CD4-positive, alpha-beta memory T cell (primary cell): ENCODE measurements at places on chromosomes 7 and 10.

DNA sequence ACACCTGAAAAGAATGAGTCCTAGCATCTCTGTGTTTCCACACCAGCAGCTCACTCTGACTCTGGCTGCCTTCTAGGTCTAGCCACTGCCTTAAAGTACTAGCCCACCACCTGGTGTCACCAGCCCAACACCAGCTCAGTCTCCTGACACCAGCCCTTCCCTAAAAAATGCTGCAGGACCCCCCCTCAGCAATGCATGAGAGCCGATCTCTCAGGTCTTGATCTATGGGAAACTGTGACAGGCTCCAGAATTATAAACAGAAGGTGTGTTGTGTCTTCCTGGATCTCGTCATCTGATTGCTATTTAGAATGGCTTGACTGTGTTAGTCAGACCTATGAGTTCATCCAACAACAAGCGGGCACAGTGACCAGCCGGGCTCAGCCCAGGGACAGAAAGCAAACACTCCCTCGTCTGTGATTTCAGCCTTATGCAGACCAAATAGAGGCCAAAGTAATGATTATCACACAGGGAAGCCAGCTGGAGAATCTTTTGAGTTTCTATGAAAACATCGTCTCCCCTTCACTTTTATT, 66.6 kb downstream of the CUBN start:
- DNase-seq, result no peak

- DNase-seq, result peak; percentile 52
These were observed 17.6 kb downstream of the ZDHHC16 start for GRCh38 chr10:97463363-97464132.

- DNase-seq, result no peak
These were observed 14.5 kb downstream of the ITPRIP start for GRCh38 chr10:104323760-104324201.

DNA sequence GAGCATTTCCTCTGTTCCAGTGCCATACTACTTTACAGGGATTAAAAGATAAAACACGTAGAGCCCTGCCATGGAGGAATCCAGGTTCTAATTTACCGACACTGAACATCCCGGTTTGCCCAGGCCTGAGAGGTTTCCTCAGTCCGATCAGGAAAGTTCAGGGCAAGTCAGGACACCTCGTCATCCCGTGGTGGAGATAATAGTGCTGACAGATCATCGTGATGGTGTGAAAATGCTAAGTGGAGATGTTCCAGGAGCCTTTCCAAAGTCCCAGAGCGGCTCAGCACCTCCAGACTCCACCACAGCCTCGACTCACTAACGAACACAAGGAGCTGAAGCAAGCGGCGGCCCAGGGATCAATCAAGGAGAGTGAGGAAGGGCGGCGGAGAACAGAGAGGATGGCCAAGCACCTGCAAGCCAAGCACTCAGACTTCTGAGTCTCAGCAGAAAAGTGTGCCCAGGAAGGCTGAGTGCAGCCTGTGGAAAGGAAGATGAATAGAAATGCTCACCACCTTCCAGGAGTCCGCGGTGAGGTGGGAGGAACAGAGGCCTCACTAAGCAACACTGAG, 103.7 kb upstream of the VWC2 start:
- no peak for DNase-seq

GRCh38 chr7:103902917-103903316, 86.5 kb downstream of the RELN start:
- no peak for DNase-seq

- no peak for DNase-seq
These were observed 14.3 kb downstream of the GRK5 start for GRCh38 chr10:119221666-119222065.

DNA sequence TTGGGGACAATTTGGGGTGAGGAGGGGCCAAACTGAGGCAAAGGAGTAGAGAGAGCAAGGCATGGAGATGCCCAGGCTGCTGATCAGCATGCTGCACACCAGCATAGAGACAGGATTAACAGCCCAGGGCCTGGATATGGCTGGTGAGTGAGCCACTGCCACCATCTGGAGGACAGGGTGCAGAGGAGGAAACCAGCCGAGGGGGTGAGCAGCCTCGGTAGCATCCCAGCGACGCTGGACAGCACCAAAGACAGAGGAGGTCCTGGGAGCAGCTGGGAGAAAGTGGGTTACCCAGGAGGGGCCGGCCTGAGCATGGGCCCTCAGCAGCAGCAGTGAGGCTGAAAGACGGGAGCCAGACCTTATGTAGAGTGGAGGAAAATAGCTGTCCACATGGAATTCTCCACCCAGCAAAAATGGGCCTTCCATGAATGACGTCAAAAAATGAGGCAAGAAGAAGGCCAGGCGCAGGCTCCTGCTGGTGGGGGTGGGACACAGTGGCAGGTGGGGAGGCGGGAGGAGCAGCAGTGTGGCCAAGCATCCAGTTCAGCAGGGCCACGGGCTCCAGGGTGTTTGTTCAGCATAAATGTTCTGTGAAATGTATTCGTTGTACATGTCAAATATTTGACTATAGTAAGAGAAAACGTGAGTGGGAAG, 16.7 kb downstream of the RET start:
- no peak for DNase-seq

GRCh38 chr10:11114269-11114668, 96.6 kb downstream of the CELF2 start:
- DNase-seq, result no peak

DNA sequence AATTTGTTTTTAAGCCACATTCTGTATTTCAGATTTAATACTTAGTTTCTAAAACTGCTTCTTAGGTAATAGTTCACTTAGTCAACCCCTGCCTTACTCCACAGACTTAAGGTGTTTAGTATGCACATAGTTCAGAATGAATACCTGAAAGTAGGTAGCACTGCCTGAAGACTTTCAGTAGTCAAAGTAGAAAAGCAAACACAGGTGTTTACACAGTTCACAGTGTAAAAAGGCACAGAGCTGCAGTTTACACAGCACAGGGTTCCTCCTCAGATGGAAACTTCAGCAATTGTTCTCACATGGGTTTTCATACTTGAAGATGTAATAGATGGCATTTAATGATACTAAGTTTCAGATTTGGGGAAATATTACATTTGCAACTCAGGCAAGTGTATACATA, 3.1 kb upstream of the PKD1L1 start:
- DNase-seq, result no peak

- no peak for DNase-seq
These were observed 60.4 kb downstream of the ANKIB1 start for GRCh38 chr7:92306153-92306552.

DNA sequence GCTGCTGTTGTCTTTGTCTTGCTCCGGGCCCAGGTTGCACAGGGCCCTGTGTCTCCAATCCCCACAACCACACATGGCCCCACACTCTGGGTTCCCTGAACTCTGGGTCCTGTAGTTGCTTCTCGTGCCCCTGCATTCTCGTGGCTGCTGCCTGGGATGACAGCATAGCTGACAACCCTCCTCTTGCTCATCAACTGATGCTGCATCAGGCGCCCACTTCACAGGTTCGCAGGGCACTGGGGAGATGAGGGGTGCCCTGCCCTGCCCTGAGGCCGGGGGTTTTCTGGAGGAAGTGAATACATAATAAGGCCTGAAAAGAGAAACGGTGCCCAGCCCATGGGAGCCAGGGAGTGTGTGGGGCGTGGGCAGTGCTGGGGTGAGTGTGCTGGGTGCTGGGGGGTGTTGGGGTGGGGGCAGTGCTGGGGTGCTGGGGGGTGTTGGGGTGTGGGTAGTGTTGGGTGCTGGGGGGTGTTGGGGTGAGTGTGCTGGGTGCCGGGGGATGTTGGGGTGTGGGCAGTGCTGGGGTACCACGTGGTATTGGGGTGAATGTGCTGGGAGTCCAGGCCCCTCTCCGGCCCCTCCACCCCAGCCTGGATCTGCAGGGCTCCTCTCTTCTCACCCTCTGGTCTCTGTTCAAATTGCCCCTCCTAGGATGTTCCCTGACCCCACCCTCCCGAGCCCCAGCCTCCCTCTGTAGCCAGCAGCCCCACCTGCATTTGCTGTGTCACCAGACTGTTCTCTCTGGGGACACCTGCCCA, 2.0 kb upstream of the MTG1 start:
- DNase-seq, result peak; percentile 59

DNA sequence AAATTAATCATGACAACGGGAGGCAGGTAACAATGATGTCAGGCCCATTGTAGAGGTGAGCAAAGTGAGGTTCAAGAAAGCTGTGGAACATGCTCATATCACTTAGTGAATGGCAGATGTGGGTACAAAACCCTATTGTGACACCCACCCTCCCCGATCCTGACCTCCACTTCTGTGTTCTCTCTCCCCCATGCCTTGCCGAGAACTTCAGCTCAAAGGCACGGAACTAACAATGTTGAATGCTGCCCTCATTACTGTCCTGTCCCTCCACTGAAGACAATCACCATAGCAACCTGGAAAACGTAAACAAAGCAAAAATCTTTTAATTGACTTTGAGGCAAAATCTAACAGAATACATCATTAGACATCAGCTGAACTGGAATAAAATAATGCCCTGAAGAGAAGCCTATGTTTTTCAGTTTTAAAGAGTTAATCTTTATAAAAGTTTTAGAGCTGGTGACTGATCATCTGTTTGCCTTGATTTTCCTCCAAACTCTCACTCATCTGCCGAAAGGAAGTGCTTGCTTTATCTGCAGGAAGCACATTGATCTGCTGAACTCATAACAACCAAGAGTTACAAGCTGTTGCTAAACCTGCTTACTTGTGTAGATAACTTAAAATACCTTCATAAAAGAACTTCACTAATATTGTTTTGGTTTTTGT, 133.6 kb downstream of the CUBN start:
- DNase-seq, result peak; percentile 27

GRCh38 chr7:50591480-50592438, 26.6 kb upstream of the DDC start:
- no peak for DNase-seq

- DNase-seq, result no peak
These were observed 20.9 kb downstream of the IFT22 start for GRCh38 chr7:101300465-101301376.

GRCh38 chr10:23192712-23193434, 761 bp downstream of the PTF1A start:
- DNase-seq, result no peak

DNA sequence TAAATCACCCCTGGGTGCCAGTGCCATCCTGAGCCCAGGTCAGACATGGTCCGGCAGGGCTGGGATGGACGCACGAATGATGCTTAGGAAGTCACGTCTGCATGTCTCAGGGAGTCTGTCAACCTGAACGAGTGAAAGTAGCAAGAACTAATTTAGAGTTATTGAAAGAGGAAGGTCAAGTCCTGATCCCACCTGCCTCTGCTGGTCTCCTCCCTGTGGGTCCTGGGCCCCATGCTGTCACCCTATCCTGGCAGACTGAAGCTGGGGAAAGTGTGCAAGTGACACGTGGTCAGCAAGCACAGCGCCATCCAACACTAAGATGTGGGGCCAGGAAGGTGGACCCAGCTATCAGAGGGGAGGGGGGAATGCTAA, 26.1 kb upstream of the GRID1 start:
- DNase-seq, result no peak

- no peak for DNase-seq
These were observed 411.8 kb downstream of the SDK1 start for GRCh38 chr7:3712841-3713240.

GRCh38 chr10:36872702-36873393, 252.6 kb upstream of the ANKRD30A start:
- no peak for DNase-seq

DNA sequence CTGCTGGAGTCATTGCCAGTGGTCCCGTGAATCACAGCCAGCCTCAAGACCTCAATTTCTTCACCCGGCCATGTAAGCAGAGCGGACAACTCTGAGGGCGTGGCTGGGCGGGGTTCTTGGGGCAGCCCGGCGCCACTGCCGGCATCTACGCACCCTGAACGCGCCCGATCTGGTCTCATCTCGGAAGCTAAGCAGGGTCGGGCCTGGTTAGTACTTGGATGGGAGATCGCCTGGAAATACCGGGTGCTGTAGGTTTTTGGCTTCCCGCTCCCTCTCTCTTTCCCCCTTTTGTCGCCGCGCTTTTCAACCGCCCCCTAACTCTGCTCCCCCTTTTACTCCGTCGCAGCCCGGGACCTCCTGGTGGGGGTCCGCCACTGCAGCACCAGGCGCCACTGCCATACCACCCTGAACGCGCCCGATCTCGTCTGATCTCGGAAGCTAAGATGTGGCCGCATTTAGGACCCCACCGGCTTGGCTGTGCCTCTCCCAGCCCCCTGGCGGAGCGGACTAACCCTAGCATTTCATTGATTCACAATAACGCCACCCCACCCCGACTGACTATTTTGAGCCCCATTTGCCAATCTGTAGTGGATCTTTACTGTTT, 25.3 kb downstream of the GARIN1A start:
- peak; percentile 39 for DNase-seq

DNA sequence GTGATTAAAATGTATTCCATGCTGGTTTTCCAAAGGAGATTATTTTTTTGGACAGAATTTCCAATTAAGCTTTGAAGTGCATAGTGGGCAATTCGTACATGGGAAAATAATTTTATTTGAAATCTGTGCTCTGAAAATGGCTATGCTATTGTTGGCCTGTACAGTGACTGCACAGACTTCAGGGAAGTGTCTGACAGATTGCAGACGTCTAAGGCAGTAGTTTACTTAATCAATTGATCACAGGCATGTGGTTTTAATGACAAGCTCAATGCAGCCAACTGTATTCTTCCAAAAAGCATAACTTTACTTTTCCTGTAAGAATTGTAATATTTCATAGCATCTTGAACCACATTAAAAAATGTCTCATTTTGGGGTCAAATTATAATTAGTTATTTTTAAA, 102.0 kb downstream of the SEMA3C start:
- DNase-seq, result no peak

DNA sequence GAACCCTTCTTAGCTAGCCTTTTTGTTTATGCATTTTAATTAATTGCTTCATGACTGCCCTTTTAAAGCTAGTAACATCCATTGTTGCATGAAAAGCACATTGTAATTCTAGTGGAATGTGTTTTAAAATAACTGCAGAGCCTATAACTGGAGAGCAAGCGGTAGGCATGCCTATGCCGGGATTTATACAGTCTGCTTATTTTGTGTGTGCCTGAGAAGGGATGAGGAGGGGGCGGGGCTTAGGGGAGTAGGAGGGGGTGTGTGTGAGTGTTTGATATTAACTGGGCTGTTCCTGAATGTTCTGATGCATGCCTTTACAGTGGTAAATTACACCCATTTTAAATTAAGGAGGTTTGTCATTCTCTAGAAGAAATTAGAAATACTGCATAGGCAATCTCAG, 208.1 kb downstream of the TCF7L2 start:
- DNase-seq, result no peak

GRCh38 chr10:4688168-4688567, 137.8 kb upstream of the AKR1E2 start:
- no peak for DNase-seq

GRCh38 chr10:21953585-21954057, 49.9 kb downstream of the DNAJC1 start:
- DNase-seq, result peak; percentile 20

DNA sequence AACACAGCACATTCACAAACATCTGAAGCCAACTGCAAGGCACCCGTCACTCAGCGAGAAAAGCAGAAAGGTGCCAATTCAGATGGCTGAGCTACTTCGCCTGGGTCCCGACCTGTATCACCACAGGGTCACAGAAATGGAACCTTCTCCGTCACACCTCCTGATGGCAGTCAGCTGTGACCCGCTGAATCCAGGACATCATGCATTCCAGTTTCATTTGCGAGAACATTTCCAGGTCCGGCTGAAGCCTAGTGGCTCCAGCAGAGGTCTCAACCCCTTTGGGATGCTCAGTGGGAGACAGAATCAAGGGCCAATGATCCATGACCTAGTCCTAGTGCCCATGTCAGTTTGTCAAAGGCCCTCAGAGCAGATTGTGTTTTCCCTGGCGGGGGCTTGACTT, 193.6 kb upstream of the KLF14 start:
- DNase-seq, result no peak
